Stimulated activated CD8-positive, alpha-beta memory T cell treated with anti-CD3 and anti-CD28 coated beads, Interleukin-15, amount 100 ng/mL, for 24 hours (primary cell): ENCODE measurements at places on chromosomes 4 and X.

- no peak for DNase-seq
These were observed at the start of gene LNX1 for GRCh38 chr4:53591372-53591892. Gene LNX1, minus strand, starts transcription at chr4:53591486. Its CDS starts 17,484 bp downstream, at chr4:53574002.

DNA sequence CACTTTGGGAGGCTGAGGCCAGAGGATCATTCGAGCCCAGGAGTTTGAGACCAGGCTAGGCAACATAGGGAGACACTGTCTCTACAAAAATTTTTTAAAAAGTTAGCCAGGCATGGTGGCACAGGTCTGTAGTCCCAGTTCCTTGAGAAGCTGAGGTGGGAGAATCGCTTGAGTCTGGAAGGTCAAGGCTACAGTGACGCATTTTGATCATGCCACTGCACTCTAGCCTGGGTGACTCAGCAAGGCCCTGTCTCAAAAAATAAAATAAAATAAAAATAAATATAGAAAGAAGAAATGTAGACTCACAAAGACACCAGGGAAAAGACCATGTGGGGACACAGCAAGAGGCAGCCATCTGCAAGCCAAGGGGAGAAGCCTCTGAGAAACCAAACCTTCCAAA lies 42.3 kb upstream of the SLC7A3 start:
- no peak for DNase-seq

DNA sequence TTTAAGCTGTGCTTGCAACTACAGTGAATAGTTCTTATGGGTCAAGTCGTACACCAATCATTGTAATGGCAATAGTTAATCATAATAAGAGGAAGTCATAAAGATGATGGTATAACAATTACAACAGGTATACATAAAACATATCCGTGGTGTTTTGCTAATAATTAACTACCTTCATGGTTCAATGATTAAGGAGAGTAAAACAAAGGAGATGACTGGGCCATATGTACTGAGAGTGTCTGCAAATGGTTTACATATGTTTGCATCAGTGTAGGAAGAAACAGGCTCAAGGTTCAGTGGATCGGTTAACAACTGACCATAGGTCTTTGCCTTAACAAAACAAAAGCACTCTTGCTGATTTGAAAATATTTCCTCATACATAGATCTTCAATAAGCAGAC lies 253.0 kb downstream of the COX7B2 start:
- no peak for DNase-seq

- no peak for DNase-seq
These were observed 156.9 kb downstream of the SLIT2 start for GRCh38 chr4:20408611-20409010.

GRCh38 chrX:11626351-11626750 lies 39.4 kb downstream of the ARHGAP6 start:
- no peak for DNase-seq

DNA sequence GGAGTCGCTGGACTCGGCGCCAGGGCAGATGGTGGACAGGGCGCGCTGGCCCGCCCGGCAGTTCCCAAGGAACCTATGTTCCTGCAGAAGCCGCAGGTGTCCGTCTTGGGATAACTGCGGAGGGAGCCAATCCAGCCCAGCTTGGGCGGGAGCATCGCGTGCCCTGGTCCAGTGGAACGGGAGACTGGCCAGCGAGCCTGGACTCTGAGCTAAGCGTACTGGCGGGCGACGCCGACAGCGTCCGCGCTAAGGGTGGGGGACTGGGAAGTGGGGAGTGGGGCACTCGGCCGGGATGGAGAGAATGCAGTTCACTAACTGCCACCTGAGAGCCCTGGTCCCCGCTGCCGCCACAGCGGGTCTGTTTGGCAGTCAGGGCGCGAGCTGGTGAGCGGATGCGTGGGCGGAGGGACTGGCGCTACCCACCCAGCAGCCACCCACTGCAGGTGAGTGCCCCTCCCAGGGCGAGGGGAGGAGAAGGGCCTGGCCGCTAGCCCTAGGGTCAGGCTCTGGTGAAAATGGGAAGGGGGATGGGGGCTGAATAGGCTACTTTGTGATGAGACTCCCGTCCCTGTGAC lies 1.3 kb upstream of the MAMLD1 start:
- no peak for DNase-seq

GRCh38 chrX:81280148-81280547 lies 78.2 kb downstream of the SH3BGRL start:
- DNase-seq, result no peak

DNA sequence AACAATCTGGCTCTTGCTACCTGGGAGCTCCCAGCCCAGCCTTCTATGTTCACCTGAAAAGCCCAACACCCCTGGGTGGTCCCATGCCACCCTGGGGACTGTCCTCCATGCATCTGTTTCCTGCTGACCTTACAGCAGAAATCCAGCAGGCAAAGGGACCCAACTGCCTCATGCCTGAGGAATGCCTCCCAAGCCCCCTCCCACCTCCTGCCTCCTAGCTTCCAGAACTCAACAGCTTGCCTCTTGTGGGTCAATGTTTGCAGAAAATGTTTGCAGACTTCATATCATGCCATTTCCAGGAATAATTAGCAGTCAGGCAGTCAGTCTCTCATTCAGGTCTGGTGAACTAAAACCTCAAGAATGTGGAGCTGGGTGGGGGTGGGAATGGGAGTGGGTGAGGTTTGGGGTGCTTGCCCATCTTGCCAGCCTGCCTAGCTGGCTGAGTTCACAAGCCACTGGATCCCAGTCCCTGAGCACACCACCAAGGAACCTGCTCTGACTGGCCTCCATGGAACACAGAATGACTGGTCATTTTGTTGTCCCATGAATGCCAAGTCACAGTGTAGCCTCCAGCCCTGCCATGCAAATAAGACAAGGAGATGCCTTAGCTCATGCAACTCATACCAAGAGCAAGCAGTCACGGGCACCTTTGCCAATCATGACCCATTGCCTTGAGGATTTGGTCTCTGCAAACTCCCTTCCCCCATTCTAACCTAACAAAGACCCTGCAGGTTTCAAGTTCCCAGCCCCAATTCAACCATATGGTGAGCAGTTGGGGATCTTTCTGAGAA lies 12.1 kb upstream of the PLAC1 start:
- DNase-seq, result no peak

DNA sequence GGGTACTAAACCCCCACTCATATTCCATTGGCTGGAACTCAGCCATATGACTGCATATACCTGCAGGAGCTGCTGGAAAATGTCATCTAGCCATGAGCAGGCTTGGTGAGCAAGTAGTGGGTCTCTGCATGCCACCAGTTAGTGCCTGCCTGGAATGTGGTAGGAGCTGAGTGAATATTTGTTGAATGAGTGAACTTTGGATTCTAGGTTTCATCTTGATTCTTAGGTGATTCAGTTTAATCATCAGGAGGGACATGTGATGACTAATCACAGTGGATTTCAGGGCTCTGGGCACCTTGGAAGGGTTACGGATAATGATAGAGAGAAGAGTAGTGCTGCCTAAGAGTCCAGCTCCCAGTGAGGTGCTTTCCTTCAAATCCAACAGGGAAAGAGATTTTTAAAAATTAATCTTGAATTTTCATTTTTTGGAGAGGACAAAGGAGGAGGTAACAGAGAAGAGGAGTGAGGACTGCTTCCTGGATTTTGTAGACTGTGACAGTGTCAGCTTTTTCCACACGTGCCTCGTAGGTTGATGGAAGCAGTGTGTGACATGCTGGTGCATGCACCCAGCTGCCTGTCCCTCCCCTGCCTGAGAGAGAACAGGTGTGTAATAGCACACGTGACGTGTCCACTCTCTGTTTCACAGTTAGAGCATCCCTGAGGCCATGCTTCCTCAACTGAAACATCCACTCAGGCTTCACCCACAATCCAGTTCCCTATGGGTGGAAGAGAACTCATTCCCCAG lies 30.4 kb downstream of the NHS start:
- no peak for DNase-seq

GRCh38 chr4:137389911-137390520 lies 142.3 kb downstream of the PCDH18 start:
- no peak for DNase-seq

DNA sequence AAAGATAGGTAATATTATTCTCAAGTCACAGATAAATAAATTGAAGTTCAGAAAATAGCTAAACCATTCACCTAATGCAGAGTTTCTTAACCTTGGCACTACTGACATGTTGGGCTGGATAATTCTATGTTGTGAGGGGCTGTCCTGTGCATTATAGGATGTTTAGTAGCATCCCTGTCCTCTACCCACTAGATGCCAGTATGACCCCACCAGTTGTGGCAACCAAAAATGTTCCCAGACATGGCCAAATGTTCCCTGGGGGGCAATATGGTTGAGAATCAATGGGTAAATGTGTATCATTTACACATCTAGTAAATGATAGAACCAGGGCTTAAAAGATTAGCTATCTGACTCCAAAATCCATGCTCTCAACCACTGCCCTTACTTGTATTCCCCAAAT lies 140.9 kb downstream of the COL4A6 start:
- no peak for DNase-seq

DNA sequence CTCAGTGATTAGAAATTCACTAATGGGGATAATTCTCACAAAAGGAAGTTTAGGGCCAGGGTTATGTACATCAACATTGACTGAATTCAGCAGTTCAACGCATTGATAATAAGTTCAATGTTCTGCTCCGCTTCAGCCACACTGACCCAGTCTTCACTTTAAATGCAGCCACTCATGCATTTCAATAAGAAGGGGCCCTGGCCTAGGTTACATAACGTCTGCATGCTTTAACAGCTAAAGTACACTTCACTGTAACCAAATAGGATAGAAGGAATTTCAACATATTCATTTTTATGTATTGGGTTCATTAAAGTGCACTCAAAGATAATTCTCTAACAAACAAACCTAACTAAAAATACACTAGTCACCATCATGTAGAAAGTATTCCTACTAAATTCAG lies 12.8 kb upstream of the TSPAN7 start:
- no peak for DNase-seq

DNA sequence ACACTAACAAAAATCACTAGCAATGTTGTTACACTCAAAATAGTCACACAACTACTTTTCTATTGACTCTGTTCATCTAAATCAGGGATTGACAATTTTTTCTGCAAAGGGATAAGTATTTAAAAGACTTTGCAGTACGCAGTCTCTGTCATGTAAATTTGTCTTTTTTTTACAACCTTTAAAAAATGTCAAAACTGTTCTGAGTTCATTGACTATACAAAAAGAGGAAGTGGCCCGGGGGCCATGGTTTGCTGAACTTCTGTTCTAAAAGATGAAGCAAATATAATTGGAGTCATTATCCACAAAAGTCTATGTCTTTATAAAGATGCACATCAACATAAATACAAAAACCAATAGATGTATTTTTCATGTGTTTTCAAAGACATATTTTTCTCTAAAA lies 1310.3 kb downstream of the RPA4 start:
- DNase-seq, result no peak

- no peak for DNase-seq
These were observed 59.7 kb upstream of the EDA2R start for GRCh38 chrX:66698273-66699204.

GRCh38 chrX:68072041-68072440 lies 361.3 kb downstream of the OPHN1 start:
- DNase-seq, result no peak

- DNase-seq, result no peak
These were observed 13.0 kb upstream of the PLAC1 start for GRCh38 chrX:134671294-134671693.

GRCh38 chrX:117990438-117990837 lies 126.2 kb downstream of the KLHL13 start:
- no peak for DNase-seq

- DNase-seq, result no peak
These were observed 5.7 kb downstream of the ATP1B4 start for GRCh38 chrX:120367402-120368109.

DNA sequence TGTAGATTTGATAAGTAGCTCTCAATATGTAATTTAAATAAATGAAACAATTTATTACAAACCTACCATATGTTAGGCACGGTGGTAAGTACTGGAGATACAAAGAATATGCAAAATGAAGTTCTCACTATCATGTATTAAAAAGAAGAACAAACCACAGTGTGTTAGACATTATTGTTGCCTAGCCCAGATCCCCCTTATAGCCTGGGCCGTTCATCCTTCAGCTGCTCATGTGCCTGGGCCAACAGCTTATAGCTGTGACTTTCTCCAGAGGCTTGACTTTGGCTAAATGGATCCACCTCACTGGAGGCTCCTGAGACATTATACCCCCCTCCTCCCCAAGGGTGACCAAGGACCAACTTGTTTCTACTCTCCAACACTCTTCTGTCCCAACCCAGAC lies 29.8 kb upstream of the CCNG2 start:
- no peak for DNase-seq

- no peak for DNase-seq
These were observed 195.7 kb upstream of the ANK2 start for GRCh38 chr4:112853662-112854256.

DNA sequence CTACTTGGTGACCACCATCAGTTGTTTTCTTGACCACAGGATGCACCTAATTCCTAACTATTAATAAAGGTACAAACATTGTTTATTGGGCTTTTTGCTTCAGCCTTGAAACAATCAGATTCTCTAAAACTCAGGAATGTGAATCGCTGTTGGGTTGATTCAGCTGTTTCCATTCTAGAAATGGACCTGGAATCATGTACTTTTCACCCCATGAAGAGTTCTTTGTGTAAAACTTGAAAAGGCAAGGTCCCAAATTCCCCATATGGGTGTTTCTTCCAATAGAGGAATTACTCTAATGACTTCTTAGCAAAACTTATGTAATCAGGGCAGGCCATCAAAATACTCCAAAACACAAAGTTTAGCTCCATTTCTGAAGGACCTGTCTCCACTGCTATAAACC lies 7.4 kb downstream of the AFAP1 start:
- no peak for DNase-seq

DNA sequence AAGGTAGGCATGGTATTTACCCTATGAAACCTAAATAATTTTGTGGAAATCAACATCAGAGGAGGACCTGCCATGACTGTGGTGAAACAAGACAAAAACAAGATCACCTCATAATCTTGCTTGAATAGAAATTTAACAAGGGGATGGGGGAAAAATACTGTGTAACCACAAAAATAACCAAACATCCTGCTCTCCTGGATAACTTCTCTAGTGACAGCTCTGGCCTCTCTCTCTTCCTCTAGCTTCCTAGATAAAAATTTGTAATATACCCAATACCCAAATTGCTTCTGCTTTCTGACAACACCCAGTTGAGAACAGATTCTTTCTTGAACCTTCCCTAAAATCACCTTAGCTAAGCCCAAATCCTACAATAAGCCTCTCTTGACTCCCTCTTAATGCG lies 11.9 kb upstream of the TIGD2 start:
- DNase-seq, result no peak

DNA sequence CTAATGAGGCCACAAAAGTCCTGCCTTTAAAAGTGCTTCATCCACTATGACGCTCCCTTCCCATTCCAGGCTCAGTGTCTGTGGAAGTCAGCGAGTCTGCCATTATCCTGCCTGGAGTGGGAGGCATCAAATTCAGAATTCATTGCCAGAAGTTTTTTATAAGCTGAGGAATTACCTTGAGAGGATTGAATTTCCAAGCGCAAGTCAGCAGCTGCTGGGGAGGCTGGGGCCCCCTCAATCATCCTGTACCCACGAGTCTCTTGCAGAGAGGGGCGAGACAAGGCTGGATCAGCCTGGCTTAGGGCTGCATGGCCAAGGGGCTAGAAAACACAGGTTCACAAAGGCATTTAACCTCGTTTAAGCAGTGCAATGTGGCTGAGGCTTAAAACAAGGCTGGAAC lies 170.5 kb upstream of the NOCT start:
- DNase-seq, result no peak

GRCh38 chrX:149045645-149046210 lies 459.4 kb downstream of the IDS start:
- DNase-seq, result no peak

- DNase-seq, result no peak
These were observed 1240.2 kb downstream of the FAM133A start for GRCh38 chrX:94914235-94914634.

- no peak for DNase-seq
These were observed 192.7 kb downstream of the GABRG1 start for GRCh38 chr4:45931154-45931553.

- no peak for DNase-seq
These were observed 16.8 kb upstream of the NAT8L start for GRCh38 chr4:2042204-2042946.
